Fibroblast of pulmonary artery (primary cell): ENCODE measurements at places on chromosomes 16 and 17.

DNA sequence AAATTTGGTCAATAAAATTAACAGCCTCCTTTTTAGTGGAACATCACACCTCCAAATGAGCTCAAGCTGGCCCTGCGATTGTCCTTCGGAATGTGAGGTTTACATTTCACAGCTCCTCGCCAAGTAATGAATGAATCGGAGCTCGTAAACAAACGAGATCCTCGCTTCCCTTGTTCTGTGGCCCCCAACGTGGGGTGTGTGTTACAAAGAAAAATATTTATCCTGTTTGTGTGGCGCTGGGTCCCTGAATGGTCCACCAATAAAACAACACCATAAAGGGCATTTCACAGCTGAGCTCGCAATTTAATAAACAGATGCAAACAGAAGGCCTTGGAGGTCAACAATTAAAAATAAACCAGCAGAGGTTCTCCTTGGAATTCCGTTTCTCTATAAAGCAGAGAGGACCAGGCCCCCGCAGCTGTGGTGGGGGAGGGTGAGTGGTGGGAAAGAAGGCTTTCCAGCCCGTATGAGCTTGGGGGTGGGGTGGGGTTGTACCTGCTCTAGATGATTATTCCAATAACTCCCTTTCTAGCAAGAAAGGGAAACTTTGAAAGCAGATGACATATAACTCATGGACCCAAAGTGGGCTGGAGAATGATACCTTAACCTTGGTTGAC lies 393.9 kb upstream of the SALL1 start:
- no peak for DNase-seq

DNA sequence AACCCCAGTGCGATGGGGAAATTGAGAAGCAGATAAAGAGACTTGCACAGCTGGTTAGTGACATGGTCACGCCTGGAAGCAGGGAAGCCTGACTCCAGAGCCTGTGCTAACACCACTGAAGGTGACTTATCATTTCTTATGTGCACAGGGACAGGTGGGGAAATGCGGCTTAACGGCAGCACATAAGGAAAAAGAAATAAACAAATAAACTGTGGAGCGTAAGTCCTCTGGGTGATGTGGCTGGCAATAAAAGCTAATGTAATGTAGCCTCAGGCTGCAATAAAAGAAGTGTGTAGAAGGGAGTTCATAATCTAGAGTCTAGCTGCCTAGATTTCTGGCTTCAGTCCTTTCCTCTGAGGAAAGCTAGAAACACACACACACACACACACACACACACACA lies 10.6 kb downstream of the CDH11 start:
- DNase-seq: no peak

DNA sequence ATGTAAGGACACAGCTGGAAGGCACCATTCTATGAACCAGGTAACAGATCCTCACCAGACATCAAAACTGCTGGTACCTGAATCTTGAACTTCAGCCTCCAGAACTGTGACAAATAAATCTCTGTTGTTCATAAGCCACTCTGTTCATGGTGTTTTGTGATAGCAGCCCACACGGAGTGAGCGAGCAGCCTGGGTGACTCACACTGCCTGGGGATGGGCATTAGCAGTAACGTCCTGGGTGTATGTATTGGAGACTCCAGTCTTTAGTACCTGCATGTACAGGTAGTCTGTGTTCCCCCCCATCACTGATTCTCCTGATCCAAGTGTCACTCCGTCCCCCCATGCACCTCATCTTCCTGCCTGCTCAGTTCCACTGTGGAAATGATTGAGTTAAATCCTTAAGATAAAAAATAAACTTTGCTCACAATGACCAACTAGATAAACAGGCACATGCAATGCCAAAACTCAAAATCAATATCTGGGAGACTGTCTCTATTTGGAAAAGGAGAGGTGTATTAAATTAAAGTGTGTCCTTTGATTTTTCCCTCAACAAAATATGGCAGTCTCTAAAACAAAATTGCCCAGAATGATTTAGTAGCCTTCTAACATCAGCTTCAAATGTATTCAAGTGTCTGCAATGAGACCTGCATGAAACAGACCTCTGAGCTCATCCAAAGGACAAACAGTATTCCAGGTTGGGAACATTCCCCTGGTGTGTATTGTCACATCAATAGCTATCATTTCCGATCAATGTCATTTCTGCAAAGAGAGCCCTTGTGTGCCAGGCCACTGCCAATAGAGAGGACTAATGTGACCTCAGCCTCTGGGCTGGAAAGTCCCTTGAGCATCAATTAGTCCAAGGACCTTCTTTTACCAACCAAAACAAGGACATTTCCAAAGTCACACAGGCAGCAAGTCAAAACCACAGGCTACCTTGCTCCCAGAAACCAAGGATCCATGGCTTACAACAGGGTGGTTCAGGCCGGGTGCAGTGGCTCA lies 12.2 kb upstream of the VAT1L start:
- peak; percentile 7 for DNase-seq

GRCh38 chr17:62178579-62178978 lies 113.5 kb upstream of the MED13 start:
- DNase-seq: peak; percentile 36

GRCh38 chr17:6040504-6040903 lies 29.7 kb upstream of the WSCD1 start:
- DNase-seq: no peak

DNA sequence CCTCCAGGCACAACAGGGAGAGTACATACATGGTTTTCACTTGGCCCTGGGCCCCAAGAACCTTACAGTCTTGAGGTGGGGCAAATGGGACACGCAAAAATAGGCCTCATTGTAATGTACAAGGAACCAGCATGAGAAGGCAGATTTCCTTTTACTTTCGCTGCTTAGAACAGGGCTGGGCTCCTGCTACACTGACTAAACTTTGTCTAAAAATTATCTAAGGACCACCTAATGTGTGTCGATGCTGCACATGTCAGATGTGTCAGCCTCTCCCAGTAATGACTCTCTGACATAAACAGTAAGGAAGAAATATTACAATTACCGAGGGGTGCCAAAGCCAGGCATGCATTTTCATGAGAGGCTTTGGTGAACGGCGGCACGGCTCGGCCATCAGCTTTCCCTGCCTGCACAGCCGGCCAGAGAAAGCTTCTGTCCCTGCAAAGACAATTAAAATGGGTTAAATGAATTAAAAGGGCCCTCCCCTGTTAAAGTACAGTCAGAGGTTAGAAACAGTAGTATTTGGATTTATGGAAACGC lies 224.2 kb upstream of the IRX3 start:
- DNase-seq: no peak

- DNase-seq: peak; percentile 46
Observed at GRCh38 chr17:39671651-39672521, 3.6 kb downstream of the PNMT start.

DNA sequence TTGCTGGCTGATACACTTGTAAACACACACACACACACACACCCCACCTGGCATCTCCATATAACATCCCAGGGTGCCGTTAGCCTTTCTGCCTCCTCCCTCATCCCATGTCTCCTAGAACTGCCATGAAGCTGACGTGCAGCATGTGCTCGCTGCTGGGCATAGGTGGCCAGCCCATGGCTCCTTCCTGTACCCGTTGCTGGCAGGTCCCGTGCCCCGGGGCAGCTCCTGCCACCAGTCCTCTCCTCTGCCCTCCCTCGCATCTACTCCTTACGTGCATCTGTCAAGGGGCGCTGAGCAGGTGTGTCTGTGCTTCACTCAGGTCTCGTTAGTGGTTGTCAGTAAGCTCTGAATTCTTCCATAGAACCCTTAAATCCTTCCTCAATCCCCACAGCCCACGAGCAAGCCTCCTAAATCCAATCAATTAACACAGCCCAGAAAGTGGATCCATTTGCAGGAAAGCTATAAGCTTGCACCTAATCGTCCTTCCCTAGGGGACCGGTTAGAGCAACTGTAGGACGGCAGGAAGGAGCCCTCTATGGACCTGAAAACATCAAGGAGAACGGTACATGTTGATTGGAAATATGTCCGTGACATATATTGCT lies 218.1 kb upstream of the FOXF1 start:
- DNase-seq: no peak

GRCh38 chr16:30076276-30076791 lies 540 bp downstream of the PPP4C start:
- no peak for DNase-seq

- DNase-seq: no peak
Observed at GRCh38 chr17:66764506-66764905, 70.4 kb upstream of the CACNG5 start.

DNA sequence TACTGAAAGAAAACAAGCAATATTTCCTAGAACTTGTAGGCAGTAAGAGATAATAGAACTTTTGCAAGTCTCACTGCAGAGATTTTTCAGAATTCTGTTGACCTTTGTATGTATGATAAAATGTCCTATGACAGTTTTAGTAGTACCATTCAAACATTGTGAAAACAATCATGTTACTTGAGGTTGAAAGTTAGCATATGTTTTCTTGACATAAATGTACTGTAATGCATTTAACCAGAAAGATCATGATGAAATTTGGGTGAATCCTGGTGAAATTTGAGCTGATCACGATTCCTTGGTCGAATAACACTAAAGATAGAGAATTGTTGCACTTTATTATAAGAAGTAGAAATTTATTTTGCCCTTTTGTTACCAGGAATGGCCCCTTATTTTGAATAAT lies 85.7 kb downstream of the TAOK1 start:
- DNase-seq: no peak

DNA sequence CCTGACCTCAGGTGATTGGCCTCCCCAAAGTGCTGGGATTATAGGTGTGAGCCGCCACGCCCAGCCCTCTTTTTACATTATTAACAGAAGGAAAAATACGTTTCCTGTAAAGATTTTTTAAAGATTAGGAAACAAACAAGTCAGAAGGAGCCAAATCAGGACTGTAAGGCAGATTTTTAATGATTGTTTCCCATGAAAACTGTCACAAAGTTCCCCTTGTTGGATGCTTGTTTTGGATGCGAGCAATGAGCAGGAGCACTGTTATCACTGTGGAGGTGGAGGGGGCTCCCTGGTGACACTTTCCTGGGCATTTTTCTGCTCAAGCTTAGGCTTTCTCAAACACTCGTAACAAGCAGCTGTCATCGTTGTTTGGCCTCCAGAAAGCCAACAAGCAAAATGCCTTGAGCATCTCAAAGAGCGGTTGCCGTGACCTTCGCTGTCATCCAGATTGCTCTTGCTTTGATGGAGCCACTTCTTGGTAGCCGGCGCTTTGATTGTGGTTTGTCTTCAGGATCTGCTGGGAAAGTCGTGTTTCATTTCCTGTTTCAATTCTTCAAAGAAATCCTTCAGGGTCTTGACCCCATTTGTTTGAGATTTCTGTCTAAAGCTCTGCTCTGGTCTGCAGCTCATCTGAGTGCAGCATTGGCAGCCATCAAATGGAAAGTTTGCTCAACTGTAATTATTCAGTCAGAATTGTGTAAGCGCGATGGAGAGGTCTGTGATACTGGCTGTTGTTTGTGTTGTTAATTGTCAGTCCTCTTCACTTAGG lies 128.7 kb downstream of the RPTOR start:
- peak; percentile 28 for DNase-seq
